ENCODE measurements at places on chromosomes 1 and 21. TPM values are rescaled to one million over a fixed set of nuclear protein-coding genes. Genes with fewer than 3 reads are reported as not detected.

The SLAMF9 gene
- not detected for total RNA-seq

The PTGFR gene
- not detected for total RNA-seq

The RASSF5 gene
- total RNA-seq, result not detected

The CGN gene
- total RNA-seq, result 18.6 TPM

The PPM1J gene
- 10.1 TPM for total RNA-seq

The PROK1 gene
- total RNA-seq, result not detected

The C1orf232 gene
- total RNA-seq, result not detected

The TATDN3 gene
- total RNA-seq, result 12.2 TPM

The IVL gene
- not detected for total RNA-seq

The GGPS1 gene
- total RNA-seq, result 35.0 TPM

The HAO2 gene
- not detected for total RNA-seq

The TMEM200B gene
- total RNA-seq, result 21.2 TPM

The OR6N1 gene
- not detected for total RNA-seq

The RPE65 gene
- total RNA-seq, result not detected

The CTSE gene
- total RNA-seq, result not detected

The HSD11B1 gene
- total RNA-seq, result not detected

The NCAM2 gene
- 5.2 TPM for total RNA-seq

The ZNF593OS gene
- not detected for total RNA-seq

The MYOM3 gene
- total RNA-seq, result 0.54 TPM

The ATP6V1G3 gene
- total RNA-seq, result not detected

The LCE6A gene
- total RNA-seq, result not detected

The KDF1 gene
- not detected for total RNA-seq

The TP73 gene
- total RNA-seq, result 2.4 TPM

The TMEM82 gene
- not detected for total RNA-seq

The KRTAP21-2 gene
- total RNA-seq, result not detected

The TBCE gene
- total RNA-seq, result 59.9 TPM

The PGLYRP4 gene
- total RNA-seq, result not detected

The LCK gene
- total RNA-seq, result not detected

The TTLL7 gene
- total RNA-seq, result not detected

The BNIPL gene
- not detected for total RNA-seq

The OTUD3 gene
- 4.4 TPM for total RNA-seq

The LRRC7 gene
- not detected for total RNA-seq

The U2AF1 gene
- total RNA-seq, result 94.1 TPM

The KPRP gene
- not detected for total RNA-seq

The HOOK1 gene
- total RNA-seq, result not detected

The MIB2 gene
- total RNA-seq, result 37.1 TPM

The CRNN gene
- not detected for total RNA-seq
